ENCODE measurements at places on chromosomes 5 and 9.

GRCh38 chr5:88748666-88749065 lies 134.3 kb downstream of the MEF2C start:
- DNase-seq = no peak

GRCh38 chr5:123452401-123452800 lies 29.2 kb upstream of the CEP120 start:
- DNase-seq = no peak

DNA sequence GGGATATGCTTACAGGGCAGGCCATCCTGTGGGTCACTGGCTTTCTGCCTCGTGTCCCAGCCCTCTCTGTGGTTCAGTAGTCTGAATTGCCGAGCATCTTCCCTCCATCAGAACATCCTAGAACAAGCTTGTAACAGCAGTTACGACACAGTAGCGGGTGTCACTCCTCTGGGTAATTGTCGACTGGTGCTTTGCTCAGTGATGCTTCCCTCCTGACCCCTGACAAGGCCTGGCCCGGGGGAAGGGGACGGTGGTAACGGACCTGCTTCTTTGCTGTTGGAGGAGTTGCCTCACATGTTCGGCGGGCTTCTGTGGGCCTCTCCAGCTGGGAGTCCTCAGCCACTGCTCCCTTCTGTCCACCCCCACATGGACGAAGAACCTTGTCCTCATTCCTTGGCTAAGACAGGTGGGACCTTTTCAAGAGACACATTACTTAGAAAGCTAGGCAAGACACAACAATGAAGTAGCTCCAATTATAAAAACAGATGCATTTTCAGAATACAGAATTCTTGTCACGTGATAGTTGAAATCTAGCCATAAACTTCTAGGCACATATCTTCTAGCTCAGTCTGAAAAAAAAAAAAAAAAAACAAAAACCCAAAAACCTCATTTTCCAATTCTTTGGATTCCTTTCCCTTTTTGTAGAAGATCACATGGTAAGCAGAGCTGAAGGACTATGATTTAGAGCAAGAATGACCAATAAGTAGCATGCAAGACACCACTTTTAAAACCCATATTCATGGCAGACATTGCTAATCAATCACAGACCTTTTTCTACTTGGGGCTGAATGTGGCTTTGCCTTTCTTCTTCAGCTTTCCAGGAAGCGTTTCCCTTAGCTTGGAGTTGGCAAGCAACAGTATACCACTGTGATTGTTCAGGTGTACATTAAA lies 25.0 kb downstream of the HMCN2 start:
- DNase-seq = no peak

DNA sequence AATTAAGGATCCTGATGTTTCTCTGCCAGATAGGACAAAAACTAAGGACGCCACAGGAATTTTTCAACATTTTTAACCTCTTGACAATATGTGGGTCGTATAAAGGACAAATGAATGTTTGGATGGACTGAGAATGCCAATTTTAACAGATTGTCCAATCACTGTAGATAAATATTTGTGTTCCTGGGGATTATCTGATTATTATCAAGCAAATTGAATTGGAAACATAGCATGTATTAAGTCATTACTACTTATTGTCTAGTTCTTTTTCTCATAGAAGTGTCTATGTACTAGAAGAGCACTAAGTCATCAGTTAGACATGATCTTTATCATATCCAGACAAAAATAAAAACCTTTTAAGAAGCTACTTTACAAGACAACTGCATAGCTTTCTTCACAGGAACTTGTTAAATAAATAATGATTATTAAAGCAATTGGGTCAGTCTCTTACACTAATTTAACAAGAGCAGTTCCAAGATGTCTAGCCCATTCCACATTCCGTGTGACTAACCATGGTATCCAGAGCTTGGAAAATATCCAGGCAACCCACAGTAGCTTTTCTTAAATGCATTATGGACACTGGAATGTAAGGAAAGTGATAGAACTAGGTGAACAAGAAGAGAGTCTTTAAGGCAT lies 127.5 kb upstream of the CDKN2B start:
- DNase-seq = no peak

- peak; percentile 35 for DNase-seq
These were observed 98.6 kb downstream of the FBXW11 start for GRCh38 chr5:171907725-171908343.

GRCh38 chr9:130368631-130369103 lies 76.1 kb upstream of the ASS1 start:
- peak; percentile 19 for DNase-seq

GRCh38 chr5:27217977-27218376 lies 179.6 kb upstream of the CDH9 start:
- no peak for DNase-seq

DNA sequence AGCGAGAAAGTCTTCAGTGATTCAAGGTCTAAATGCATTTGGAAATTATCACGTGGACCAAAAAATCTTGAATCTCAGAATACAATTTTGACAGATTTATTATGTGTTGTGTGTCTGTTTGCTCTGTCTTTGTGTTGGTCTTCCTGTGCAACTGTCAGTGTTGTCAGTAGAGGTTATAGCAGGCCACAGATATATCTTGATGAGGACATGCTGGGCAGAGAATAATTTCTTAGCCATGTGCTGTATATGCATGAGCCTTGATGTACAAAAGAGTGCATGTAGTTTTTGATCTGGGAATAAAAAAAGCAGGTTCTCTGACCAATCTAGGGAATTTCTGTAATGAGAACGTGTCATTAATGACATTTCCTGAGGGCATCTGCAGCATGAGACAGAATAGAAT lies 57.6 kb downstream of the ZSWIM6 start:
- no peak for DNase-seq

DNA sequence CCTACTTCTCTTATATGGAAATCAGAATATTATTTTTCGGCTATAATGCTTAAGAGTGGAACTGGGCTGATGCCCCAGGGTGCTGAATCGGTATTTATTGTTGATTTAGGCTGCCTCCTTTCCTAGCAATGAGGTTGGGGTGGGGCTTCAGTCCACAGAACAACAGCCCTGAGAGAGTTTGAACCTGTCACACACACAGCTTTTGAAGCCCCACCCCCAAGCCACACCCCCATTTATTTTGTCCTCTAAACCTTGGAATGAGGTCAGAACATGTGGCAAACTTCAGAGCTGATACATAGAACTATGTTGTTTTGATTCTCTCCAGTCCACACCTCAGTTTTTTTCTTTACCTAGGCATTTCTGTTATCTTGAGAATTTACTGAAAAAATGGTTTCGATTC lies 51.7 kb upstream of the CAMK4 start:
- no peak for DNase-seq

GRCh38 chr5:142841511-142842265 lies 71.5 kb downstream of the ARHGAP26 start:
- DNase-seq = no peak

DNA sequence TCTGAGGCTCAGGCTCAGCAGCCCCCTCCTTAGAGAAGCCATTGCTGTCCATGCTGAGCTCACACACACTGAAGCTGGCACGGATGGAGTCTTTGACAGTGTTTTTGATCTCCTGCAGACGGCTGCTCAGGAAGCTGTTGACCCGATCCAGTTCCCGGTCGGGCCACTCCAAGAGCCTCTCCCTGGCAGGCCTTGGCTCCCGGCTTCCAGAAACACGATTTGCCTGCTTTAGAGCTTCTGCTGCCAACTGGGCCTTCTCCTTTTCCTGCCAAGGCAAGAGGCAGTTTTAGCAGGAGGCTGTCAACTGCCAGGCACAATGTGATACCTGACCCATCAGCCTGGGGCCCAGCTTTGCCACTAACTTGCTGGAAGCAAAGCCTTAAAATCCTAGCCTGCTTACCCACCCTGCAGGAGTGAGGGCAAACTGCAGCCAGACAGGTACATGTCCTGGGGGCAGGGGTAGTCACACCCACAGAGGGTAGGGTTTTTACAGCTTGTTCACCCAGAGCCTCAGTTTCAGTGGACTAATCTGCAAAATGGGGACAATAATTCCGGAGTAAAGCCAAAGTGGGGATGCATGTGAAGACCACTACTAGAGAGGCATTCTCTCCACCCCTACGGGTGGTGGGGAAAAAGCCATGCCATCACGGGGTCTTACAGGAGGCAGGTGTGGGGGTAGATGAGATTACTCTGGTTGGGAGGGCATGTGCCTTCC lies 8.3 kb upstream of the DDX41 start:
- no peak for DNase-seq

DNA sequence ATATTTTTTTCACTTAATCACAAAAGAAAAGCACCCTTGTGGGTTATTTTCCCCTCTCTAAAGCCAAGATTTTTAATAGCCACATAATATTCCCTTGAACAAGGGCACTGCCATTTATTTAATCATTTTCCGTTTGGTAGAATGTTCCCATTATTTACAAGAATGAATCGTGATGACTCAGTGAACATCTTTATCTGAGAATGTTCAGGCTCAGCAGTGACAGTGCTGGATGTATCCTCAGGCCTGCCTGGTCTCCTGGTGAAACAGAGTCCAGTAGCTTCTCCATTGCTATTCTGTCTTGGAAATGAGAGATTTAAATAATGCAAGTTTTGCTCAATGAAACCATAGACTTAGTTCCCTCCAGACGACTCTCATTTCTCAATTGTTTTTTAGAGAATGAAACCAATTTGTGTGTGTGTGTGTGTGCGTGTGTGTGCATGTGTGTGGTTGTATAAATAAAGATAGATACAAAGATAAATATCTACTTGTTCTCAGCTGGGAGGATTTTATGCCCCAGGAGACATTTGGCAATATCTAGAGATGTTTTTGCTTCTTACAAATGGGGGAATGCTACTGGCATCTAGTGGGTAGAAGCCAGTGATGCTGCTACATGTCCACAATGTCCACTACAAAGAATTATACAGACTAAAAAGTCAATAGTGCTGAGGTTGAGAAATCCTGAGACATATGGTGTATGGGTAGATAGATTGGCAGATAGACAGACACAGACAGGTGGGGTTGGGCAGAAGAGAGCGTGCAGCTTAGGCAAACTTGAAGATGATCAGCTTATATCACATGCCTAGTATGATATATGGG lies 55.0 kb downstream of the PAPPA start:
- no peak for DNase-seq

- DNase-seq = no peak
These were observed 173.4 kb upstream of the PANK3 start for GRCh38 chr5:168752416-168753190.

GRCh38 chr9:21251638-21252037 lies 11.8 kb upstream of the IFNA14 start:
- no peak for DNase-seq

DNA sequence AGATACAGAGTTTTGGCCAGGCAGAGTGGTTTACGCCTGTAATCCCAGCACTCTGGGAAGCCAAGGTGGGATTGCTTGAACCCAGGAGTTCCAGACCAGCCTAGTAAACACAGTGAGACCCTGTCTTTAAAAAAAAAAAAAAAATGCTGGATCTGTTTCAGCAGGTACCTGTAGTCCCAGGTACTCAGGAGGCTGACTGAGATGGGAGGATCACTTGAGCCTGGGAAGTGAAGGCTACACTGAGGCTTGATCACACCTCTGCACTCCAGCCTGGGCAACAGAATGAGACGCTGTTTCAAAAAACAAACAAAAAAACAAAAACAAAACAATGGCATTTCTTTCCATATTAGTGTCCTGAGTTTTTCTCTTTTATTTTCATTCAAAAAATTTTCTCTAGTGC lies 19.0 kb downstream of the UNC13B start:
- DNase-seq = no peak

GRCh38 chr9:72557549-72557948 lies 36.1 kb downstream of the TMC1 start:
- peak; percentile 25 for DNase-seq

DNA sequence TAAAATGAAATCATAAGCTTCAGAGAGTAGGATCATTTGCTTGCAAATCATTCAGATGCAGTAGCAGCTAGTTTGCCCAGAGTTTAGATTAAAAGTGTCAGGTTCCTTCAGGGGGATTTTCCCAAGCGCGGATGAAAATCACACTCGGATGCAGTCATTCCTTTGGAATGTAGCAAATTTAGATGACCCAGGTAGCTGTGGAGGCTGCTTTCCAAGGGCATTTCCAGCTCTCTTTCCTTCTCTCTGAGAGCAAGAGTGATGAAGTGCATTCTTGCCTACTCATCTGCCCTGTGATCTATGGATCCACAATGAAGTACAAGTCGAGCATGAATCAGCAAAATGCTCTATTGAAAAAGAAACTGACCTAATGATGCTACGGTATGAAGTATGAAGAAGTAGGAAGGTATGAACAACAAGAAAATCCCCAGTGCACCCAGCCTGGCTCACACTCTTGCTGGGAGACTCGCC lies 200.2 kb downstream of the PLK2 start:
- no peak for DNase-seq

DNA sequence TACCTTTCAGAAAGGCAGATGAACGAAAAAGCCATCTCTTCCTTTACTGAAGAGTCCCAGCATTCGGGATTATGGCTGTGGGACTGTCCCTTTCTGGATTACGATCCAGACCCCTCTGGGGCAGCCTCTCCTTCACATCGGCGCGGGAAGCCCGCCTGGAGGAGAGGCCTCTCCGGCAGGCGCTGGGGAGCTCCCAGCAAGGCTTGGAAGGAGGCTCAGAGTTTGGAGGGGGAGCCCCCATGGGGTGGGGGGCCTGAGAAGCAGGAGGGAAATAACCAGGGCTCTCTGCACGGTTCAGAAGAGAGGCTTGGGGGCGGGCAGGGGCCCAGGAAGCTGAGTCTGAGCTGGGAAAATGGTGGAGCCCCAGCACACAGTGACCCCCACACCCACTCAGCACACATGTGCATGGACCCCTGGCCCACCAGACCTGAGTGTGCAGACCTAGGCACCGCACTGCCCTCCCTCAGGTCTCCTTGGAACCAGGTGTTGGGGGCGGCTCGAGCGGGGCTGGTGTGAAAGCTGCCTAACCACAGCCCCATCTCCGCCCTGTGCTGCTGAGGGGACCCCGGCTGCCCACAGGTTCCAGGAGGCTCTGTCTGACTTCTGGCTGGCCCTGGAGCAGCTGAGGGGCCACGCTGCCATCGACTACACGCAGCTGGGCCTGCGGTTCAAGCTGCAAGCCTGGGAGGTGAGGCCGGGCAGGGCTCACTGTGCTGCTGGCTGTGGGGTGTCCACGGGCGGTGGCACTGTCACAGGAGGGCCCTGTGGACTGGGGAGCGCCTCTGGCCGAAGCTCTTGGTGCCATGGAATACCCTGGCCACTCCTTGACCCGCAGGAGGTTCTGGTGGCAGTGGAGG lies 4.5 kb downstream of the NOXA1 start:
- no peak for DNase-seq

DNA sequence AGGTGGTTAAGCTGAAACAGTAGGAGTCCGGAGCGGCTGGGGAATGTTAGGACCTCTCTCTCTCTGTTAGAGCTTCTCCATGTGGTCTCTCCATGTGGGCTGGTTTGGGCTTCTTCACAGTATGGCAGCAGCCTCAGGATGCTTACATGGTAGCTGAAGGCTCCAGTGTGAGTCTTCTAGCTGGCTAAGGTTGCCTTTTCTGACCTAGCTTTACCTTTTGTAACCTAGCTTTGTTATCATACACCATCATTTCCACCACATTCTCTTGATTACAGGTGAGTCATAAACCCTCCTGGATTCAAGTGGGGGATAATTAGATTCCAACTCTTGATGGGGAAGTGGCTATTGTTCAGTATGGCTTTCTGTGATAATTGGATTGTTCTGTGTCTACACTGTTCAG lies 98.5 kb downstream of the MTREX start:
- DNase-seq = no peak

GRCh38 chr5:149303210-149303609 lies 31.6 kb downstream of the AFAP1L1 start:
- no peak for DNase-seq
